NCI-H1694 treated with DMSO at 0.1 percent for 48 hours (cell line): ENCODE measurements at places on chromosomes 6 and 20.

GRCh38 chr6:51738614-51739013 lies 348.8 kb downstream of the PKHD1 start:
- DNase-seq: no peak

DNA sequence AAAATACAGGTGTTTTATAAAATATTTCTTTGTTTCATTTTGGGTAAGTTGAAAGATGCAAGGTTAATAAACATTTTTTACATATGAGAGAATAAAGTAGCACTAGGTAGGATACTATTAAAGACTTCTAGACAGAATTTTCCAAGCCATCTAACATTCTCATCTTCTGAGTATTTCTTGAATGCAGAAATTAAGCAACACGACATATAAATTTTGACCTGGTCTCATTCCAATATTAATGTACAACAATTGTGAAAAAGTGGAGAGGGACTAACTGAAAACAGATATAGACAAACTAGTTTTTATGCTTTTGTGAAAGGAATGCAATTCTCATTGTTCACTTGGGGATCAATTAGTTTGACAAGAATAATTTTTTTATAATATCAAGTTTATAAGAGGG lies 11.5 kb upstream of the FOXO3 start:
- no peak for DNase-seq

DNA sequence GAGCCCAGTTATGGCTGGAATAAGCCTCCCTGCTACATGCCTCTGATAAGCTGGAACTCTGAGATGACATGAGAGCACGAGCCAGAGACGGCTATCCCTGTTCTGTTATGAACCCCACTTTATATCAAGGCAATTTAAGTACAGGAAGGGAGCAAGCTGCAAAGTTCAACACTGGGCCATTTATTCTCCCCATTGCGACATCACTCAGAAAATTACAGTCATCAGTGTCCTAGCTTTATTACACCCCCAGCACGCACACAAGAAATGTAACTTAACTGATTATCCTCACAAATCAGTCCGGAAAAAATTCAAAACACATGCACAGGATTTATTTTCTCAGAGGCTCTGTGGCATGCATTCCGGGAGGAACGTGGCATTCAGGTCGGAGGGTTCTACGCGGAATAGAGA lies 125.3 kb upstream of the SLC2A12 start:
- no peak for DNase-seq

- DNase-seq: no peak
These were observed 327.9 kb upstream of the QKI start for GRCh38 chr6:163086624-163086920.

GRCh38 chr20:56373942-56374341 lies 15.2 kb downstream of the FAM210B start:
- peak; percentile 2 for DNase-seq

GRCh38 chr6:64737418-64737817 lies 969.6 kb downstream of the EYS start:
- no peak for DNase-seq

GRCh38 chr6:110418594-110418993 lies 3.2 kb upstream of the DDO start:
- DNase-seq: no peak

GRCh38 chr6:89970072-89970471 lies 75.8 kb downstream of the GJA10 start:
- DNase-seq: peak; percentile 72

- no peak for DNase-seq
These were observed 38.7 kb upstream of the ECI2 start for GRCh38 chr6:4174042-4174441.

GRCh38 chr20:7858734-7859250 lies 81.5 kb downstream of the HAO1 start:
- peak; percentile 17 for DNase-seq

- DNase-seq: no peak
These were observed 31.8 kb upstream of the NT5E start for GRCh38 chr6:85418059-85418458.

DNA sequence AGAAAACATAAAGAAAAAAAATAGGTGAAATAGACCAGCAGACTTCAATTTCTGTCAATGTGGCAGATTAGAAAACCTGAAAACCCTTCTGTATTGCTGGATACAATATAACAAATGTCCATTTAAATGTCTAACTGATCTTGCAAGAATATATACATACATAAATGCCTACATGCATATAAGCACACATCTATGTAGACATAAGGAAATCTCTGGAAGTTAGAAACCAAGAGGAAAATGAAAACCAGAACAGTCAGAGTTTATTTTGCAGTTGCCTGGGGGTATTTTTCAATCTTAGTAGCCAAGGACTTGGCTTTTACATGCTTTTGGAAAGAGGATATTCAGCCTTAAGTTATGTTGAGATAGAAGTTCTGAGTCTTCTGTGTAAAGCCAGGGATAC lies 184.0 kb downstream of the RPS12 start:
- no peak for DNase-seq

- peak; percentile 17 for DNase-seq
These were observed 271.4 kb downstream of the EYA4 start for GRCh38 chr6:133512410-133513016.

DNA sequence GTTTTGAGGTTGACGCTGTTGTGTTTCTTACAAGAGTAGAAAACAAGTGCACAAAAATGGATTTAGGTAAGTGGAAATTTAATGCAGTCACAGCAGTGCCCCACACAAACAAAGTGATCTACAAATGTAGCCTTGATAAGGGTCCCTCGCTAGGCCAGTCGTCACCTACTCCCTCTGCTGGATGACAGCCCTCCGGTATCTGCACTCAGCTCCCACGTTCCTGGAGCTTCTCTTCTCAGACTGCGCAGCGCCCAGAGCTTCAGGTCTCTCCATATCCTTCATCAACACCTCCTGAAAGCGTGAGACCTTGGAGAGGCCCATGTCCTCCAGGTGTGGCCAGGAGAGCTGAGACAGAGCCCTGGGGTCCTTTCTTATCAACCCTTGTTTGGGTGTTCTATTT lies 58.3 kb upstream of the MAP3K4 start:
- no peak for DNase-seq

- DNase-seq: no peak
These were observed 46.3 kb downstream of the TULP4 start for GRCh38 chr6:158358450-158359077.

DNA sequence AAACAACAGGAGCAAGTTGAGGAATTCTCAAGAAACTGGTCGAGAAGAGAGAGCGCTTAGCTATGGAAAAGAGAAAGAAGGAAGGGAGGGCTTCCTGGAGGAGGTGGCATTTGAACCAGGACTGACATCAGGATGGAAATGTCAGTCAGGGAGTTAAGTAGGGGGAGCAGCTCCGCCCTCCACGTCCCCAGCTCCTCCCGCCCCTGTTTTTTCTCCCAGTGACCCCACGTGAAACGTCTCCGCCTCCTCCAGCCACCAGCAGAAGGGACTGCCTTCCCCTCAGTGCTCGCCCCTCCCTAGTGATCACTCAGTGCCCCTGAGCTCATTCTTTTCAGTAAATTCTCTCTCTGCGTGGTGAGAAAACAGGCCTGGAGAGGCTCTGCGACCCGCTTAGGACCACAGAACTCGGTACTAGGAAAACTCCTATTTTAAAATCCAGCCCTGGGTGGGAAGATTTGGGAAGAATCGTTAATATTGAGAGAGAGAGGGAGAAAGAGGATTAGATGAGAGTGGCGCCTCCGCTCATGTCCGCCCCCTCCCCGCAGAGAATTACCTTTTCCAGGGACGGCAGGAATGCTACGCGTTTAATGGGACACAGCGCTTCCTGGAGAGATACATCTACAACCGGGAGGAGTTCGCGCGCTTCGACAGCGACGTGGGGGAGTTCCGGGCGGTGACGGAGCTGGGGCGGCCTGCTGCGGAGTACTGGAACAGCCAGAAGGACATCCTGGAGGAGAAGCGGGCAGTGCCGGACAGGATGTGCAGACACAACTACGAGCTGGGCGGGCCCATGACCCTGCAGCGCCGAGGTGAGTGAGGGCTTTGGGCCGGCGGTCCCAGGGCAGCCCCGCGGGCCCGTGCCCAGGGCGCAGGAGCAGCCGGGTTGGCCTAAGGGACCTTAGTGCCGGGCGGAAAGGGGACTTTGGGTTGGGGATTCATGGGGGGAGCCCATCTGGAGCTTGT lies 4.6 kb downstream of the HLA-DPB1 start:
- no peak for DNase-seq

- peak; percentile 83 for DNase-seq
These were observed 18.1 kb downstream of the OR2B2 start for GRCh38 chr6:27893836-27894807.

DNA sequence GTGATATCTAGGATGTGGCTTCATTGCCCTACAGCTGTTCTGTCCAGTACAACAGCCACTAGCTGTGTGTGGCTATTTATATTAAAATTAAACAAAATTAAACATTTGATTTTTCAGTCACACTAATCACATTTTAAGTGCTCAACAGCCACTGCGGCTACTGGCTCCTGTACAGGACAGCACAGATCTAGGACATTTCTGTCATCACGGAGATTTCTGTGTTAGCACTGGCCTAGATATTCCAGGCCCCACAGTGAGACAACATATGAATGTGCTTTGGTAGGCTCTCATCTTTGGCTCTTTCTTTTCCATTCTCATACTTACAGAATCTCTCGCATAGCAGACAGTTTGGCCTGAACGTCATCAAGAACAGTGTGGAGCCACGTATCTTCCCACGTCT lies 48.4 kb upstream of the ZBTB24 start:
- no peak for DNase-seq

GRCh38 chr20:36821964-36822437 lies 48.4 kb upstream of the DSN1 start:
- DNase-seq: peak; percentile 27

DNA sequence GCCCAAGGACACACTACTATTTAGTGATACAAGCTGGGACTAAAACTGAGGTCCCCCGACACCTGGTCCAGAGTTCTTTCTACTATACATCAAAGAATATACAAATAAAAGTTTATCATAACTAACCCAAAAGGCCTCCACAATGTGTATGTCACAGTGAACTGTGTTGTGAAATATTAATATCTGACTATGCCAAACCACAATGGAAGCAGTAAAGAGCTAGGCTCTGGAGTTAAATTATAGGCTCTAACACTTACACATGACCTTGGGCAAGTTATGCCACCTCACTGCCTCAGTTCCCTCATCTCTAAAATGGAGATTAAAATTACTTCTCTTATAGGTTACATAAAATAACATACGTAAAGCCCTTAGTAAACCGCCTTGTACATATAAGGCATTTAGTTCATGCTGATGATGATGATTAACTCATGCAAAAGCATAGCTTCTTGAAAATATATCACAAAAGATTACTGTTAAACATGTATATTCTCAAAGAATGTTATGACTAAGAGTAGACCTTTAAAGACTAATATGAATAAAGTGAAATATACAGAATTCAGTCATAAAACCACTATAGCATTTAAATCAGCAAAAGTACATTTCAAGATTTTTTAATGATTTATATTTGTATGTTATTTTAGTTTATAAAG lies 5.7 kb downstream of the SUPT3H start:
- no peak for DNase-seq

DNA sequence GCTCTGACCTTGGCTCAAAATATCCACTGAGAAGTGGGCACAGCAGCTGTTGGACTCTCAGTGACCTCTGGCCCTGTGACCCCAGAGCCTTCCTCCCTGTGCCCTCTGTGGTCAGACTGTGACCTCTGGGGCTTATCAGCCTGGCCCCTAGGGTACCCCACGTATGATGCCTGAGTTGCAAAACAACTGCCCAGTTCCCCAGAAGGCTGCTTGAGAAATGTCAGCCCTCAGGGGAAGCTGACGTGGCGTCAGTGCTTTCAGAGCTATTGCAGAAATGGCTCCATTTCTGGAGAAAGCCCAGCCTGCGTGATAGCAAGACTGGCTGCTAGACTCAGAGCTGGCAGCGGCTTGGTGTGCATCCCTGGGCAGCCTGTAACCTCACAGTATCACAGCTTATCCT lies 31.5 kb upstream of the TGM2 start:
- DNase-seq: no peak

DNA sequence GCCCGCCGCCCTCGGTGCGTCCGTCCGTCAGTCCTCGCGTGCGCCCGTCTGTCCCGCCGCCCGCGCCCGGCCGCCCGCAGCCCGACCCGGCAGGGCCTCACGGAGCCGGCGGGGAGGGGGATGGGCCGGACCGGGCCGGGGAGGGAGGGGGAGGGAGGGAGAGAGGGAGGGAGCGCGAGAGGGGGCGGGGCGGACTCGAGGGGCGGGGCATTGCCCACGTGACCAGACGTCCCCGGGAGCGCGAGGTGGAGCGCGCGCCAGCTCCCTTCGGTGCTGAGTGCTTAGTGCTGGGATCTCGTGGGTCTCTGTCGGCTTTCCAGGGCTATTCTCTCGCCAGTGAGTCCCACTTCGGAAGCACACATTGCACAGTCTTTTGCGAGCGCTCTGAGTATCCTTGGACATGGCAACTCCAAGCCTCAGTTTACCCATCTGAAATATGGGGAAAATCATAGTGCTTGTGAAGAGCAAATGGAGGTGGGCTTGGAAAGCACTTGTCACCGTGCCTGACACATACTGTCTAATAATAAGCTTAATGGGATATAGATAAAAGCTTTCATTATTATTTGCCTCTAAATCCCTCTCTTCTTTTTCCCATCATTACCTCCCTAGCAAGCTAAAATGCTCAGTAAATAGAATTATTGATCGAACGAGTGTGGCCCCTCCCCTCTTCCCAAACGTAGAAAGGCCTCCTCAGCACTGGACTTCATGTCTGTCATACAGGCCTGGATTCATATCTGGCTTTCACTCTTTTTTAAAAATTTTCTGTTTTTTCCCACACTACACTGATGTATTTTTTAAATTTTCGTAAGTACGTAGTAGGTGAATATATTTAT lies at the start of gene NCOA6:
TSS of gene NCOA6 (minus strand) at position 122 of the 833 bp plus-strand sequence. CDS start 43,296 bp downstream, outside the sequence.
- peak; percentile 38 for DNase-seq

DNA sequence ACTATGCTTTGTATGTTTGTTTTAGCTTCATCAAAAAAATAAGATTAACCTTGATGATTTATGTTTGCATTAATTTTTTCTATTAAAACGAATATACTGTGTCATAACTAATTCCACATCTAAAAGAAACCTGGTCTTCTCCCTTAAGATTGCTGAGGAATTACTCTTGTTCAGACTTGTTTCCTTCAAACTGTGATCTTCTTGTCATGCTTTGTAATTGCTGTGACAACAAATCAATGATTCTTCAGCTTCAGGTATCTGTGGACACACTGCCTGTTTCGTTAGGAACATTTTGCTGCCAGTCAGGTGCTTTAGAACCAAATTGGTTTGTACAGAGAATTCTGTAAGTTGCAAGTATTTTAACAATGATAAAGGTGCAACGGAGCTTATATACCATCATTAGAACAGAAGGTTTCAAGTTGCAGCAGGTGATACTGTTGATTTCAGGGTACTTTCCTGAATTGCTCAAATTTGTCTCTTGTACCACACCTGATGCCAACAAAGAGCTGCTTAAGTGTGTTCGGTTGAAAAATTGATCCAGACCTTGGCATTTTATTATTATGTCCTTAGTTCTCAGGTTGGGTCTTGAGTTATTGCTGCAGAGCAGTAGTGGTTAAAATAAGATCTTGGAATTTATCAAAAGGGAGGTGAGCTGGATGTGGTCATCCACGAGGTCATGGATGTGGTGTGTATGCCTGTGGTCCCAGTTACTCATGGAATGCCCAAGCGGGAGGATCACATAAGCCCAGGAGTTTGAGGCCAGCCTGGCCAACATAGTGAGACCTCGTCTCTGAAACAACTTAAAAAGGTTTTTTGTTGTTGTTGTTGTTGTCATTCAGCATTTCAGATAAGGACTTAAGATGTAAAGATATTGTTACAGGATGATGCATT lies 19.5 kb downstream of the SYTL3 start:
- no peak for DNase-seq

- DNase-seq: no peak
These were observed 24.2 kb upstream of the FRMD1 start for GRCh38 chr6:168103050-168103830.

- DNase-seq: no peak
These were observed 13.6 kb downstream of the NHSL1 start for GRCh38 chr6:138485586-138486248.

GRCh38 chr6:25511376-25511775 lies 140.6 kb upstream of the SCGN start:
- no peak for DNase-seq
